ENCODE measurements at places on chromosomes 2 and 18.
A peak's percentile ranks its signal among the peaks of the same experiment; 100 is the strongest.

DNA sequence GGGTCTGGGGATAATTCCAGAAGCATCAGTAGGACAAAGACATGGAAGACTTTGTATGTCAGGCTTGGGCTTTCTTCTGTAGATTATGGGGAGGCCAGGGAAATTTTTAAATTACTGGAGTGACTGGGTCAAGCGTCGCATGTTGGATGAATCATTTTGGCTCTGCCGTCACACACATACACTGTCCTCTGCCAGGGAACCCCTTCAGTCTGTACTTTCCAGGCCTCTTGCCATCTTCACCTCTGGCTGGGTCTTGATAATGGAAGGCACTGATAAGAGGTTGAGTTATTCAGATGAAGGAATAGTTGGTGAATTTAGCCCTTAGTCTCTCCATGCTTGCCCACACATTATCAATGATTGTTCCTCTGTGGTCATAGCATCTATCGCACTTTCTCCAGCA lies 895.1 kb upstream of the CELF4 start:
- DNase-seq, result no peak

GRCh38 chr2:159349674-159350299 lies 63.3 kb upstream of the WDSUB1 start:
- no peak for DNase-seq

DNA sequence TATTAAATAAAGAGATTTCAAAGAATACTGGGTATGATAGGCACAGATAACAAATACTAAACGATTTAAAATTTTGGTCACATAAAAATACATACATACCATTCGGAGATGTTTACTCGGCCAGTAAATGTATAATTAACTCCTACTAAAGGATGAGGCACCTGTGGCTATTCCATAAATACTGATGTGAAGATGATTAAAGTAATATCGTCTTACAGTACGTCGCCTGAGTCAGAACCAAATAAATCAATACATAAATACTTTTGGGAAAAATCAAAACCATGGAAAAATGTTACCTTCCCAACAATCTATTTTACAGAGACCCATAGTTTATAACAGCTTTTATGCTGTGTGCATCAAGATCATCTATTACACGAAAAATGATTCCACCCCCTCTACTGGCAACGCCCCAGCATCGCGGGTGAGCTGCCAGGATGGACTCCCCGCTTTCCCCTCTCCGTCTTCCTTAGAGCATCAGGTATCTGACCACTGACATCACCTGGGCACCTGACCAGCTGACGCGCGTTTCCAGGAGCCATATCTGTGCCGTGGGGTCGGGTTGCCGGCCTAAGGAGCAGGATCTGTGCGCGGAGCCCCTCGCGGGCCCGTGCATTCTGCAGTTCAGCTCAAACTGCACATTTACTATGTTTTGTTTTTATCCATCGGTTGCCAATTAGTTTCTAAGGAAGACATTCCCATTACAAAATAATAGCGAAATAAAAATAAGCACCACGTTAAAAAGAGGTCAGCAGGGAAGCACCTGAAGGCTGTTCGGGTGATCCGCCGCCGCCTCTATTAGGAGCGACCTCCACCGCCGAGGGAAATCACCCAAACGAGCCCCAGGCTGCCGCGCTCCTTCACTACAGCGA lies 901 bp downstream of the ICA1L start:
- DNase-seq, result no peak

GRCh38 chr2:62407401-62407800 lies 98.6 kb downstream of the TMEM17 start:
- no peak for DNase-seq

GRCh38 chr2:14930441-14930840 lies 297.9 kb downstream of the LRATD1 start:
- DNase-seq, result no peak

- no peak for DNase-seq
These were observed 2.9 kb upstream of the LPIN2 start for GRCh38 chr18:3015851-3016250.

- no peak for DNase-seq
These were observed 140.6 kb upstream of the DNMT3A start for GRCh38 chr2:25482341-25482740.

GRCh38 chr2:49271060-49271606 lies 116.8 kb upstream of the FSHR start:
- no peak for DNase-seq

DNA sequence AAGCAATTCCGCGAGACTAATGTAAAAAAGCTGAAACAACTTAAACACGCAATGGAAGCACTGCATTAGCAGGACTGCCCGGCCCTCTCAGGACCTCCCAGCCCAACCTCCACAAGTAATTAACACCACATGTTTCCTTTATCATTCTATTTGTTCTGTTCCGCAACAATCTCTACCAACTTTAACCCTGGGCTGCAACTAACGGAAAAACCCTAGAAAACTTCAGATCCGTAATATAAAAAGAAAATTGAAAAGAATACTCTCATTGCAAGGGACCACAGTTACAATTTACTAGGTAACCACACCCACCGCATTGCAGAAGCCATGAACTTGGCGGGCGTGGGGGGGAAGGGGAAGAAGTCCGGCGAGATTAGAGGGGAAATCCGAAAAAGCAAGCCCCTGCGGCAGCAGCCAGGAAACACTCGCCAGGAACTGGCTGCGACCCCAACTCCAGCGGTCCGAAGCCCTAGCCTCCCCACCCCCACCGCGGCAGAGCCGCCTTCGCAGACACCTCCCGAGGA lies 1.2 kb downstream of the EPB41L3 start:
- no peak for DNase-seq

DNA sequence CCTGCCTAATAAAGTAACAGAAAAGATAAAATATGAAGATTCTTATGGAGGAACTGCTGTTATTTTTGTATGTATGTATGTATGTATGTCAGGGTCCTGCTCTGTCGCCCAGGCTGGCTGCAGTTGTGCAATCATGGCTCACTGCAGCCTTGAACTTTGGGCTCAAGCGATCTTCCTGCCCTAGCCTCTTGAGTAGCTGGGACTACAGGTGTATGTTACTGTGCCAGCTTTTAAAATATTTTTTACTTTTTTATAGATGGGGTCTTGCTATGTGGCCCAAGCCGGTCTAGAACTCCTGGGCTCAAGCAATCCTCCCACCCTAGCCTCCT lies 26.7 kb downstream of the ANKRD29 start:
- DNase-seq, result no peak

- DNase-seq, result no peak
These were observed 16.9 kb upstream of the ACKR3 start for GRCh38 chr2:236552581-236553363.

GRCh38 chr2:230129343-230129742 lies 60.6 kb upstream of the SLC16A14 start:
- no peak for DNase-seq

DNA sequence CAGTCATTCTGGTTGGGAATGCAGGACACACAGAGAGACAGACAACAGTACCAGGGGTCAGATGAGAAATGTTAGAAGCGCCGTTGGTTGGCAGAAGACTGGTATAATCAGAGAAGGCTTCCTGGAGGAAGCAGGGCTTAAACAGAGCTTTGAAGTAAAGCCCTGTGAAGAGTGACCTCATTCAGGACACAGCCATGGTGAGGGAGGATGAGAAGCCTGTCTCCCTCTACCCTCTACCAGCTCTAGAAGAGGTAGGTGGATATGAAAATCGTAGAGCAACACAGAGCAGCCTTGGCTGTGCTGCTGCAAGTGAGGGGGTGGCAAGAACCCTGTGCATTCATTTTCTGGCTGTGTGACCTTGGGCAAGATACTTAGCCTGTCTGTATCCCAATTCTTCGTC lies 14.2 kb downstream of the TET3 start:
- no peak for DNase-seq

- no peak for DNase-seq
These were observed 3.0 kb upstream of the CCDC93 start for GRCh38 chr2:118016911-118017310.

- no peak for DNase-seq
These were observed 117.2 kb upstream of the SALL3 start for GRCh38 chr18:78862395-78862794.

GRCh38 chr2:222892761-222893160 lies 31.9 kb downstream of the ACSL3 start:
- no peak for DNase-seq

DNA sequence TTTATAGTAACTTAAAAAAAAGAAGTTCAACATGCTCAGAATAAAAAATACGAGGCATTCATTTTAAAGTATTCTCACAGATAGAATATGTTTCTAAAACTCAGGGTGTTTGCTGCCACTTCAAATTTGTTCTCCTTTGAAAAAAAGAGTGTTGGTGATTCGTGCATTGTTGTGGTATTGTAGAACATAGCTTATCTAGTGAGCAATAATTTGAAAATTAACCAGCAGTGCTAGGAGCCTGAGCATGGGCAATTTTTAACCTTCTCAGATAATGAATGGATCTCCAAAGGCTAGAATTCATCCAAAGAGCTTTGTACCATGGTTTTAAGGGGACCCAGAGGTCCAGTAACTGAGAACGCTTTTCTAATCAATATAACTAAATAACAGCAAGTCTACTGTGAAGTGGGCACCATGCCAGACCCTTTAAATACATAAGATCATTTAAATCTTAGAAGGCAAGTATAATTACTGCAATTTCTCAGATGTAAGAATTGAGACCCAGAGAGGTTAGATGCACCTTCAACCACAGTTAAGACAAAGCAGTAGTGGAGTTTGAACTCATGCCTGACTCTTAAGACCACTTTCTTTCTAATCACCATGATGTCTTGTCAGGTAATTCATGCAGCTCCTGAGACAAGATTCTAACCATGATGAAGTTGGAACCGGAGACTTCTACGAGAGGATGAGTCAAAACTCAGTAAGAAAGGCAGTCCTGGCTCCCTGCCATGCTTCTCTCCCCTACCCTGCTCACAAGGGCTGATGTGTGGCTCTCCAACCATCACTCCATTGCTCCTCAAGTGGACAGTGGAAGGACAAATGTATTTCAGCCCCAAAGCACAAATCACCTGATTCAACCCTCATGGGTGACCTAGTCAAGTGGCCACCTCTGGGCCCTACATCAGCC lies 3.4 kb downstream of the CYRIA start:
- no peak for DNase-seq

DNA sequence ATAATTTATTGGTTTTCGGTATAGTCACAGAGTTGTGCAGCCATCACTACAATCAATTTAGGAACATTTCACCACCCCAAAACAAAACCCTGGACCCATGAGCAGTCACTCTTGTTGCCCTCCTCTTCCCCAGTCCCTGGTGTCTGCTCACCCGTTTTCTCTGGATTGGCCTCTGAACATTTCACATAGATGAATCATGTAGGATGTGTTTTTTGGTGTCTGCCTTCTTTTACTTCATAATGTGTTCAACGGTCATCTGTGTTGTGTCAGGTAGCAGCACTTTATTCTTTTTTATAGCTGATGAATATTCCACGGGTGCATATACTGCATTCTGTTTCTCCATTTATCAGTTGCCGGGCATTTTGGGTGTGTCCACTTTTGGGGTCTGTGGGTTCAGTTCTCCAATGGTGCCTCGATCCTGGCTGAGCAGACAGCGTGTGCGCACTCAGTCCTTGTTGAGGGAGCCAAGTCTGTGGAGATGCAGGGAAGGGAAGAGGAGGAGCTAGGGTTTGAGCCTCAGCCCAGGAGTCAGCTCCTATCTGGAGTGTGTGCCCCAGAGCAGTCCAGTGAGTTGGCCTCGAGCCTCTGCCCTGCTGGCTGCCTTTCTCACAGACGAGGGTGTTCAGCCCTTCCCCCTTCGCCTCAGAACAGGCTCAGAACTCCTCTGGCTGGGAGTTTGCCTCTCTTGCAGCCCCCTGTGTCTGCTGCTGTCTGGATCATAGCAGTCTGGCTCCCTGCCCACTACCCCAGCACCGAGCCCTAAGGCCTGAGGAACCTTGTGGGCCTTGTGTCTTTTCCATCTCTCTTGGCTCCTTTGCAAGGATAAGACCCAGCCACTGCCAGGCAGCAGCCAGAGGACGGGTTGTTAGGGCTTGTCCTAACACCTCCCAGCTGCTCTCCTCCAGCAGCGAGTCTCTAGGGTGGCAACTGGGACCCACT lies 18.0 kb downstream of the C2orf74 start:
- peak; percentile 52 for DNase-seq

DNA sequence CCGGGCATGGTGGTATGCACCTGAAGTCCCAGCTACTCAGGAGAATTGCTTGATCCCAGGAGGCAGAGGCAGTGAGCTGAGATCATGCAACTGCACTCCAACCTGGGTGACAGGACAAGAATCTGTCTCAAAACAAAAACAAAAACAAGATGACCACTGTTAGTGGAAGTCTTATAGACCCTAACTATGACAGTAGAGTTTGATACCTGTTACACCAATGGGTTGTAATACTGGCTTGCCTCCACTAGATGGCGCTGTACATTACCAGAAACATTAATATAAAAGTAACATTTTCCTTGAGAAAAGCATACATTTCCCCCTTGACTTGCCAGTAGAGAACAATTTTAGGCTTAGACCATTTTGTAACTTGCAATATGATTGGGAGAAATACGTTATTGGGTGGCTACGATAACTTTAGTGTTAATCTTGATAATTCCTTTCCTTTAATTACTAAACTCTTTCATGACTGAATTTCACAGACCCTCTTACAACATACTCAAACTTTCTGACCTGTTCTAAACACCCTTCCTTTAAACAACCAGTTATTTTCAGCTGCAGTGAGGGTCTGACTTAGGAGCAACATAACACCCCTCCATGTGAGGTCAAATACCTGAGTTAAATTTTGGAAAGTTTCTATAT lies 19.5 kb downstream of the SLC25A52 start:
- DNase-seq, result no peak

DNA sequence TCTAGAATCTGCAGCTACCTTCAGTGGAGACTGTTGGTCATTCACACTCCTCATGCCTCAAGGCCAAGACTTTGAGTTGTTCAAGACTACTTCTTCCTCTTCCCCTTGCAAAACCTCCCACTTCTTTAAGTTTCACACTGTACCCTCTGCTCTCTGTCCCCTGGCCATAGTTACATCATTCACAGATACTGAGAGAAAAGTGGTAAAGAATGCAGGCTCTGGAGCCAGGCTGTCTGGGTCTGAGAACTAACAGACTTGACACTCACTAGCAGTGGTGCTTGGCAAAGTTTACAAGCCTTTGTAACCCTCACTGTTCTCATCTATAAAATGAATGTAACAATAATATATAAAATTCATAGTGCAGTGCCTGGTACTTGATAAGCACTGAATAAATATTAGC lies 61.8 kb downstream of the CDH20 start:
- DNase-seq, result no peak

DNA sequence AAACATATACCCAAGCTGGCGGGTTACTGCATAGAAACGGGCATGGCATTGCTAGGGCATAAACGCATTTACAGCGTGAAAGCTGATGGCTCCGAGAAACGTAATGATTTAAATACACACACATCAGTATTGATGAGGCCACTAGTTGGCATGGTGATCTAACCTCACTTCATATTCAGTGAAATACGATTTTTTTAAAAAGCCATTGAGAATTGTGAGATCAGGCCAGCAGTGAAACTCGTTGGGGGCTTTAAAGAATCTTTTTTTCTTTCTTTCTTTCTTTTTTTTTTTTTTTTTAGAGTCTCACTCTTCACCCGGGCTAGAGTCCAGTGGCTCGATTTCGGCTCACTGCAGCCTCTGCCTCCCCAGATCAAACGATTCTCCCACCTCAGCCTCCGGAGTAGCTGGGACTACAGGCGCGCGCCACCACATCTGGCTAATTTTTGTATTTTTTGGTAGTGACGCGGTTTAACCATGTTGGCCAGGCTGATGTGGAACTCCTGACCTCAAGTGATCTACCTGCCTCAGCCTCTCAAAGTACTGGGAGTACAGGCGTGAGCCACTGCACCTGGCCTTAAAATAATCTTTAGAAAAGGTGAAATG lies 2.4 kb upstream of the SMAD7 start:
- no peak for DNase-seq

Measured in AG09309 (cell line).